Brain microvascular endothelial cell (primary cell): ENCODE measurements at places on chromosomes 3 and 15.

- DNase-seq = no peak
Observed at GRCh38 chr15:99980752-99981151, 247.5 kb upstream of the LYSMD4 start.

DNA sequence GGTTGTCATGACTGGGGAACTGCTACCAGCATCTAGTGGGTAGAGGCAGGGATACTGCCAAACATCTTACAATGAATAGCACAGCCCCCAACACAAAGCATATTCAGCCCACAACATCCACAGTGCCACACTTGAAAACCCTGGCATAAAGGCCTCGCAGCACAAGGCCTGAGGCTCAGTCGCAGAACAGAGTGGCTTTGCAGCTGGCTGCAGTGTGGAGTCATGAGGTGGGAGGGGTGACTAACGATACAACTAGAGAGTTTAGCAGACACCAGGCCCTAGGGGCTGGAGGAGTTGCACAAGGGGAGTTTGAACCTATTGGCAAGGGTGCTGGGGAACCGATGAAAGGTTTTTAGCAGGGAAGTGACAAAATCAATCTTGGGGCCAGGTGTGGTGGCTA lies 32.1 kb downstream of the GRK7 start:
- DNase-seq = no peak

GRCh38 chr3:184284696-184285095 lies 8.9 kb downstream of the ECE2 start:
- DNase-seq = peak; percentile 84

GRCh38 chr3:126118591-126118990 lies 34.7 kb upstream of the SLC41A3 start:
- DNase-seq = no peak

GRCh38 chr3:194782698-194783404 lies 97.2 kb downstream of the FAM43A start:
- peak; percentile 92 for DNase-seq

DNA sequence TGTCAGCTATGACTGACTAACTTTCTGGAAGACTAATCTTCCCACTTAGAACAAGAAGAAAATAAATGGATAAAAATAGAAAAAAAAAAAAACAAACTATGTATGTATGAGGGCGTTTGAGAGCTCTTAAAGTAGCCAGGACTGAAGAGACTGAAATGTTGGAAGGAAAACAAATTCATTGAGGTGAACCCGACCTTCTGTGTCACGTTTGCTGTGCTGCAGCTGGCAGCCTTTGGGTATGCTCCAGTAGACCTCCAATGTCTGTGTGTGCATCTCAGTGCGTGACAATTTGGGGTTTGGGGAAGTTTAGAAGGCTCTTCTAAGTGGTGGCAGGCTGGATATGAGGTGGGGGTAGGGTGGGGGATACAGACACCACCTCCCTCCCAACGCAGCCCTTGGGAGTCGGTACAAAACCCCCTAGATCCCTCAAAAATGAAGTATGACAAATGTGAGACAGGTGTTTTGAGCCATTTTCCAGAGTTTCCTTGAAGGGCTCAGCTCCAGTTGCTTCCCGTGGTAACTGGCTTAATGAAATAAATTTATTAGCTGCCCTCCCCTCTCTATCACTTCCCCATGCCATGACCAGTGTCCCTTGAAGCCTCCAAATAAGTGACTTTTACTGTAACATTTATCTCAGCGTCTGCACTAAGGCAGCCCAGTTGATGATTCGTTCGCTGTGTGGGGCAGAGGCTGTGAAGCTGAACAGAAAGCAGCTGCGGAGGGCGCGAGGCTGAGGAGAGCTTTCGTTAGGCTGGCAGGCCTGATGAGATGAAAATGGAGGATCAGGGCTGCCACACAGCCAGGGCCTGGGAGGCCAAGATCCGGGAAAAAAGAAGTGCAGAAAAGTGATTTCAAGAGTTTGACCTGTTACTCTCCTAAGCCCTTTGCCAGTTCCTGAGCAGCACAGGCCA lies 34.9 kb upstream of the GABRB3 start:
- no peak for DNase-seq

GRCh38 chr15:47762621-47763020 lies 45.3 kb downstream of the SEMA6D start:
- no peak for DNase-seq

- peak; percentile 41 for DNase-seq
Observed at GRCh38 chr15:41971089-41971894, 1.1 kb downstream of the EHD4 start.

DNA sequence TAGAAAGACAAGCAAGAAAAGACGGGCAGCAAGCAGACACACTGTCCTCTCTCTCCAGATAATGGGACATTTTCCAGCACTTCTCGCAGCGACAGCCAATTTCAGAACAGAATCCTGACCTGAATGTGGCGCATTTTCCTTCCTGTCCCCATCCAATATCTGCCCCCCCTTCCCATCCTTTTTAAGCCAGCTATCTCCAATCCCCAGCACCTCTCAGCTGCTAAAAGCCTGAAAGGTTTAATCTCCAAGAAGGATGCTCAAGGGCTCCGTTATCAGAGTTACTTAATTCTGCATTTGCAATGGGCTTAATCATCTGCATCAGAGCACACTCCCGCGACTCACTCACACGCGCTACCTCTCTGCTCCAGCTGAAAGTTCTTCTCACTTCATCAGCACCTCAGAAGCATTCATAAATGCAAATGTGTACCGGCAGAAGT lies 50.5 kb downstream of the SRGAP3 start:
- DNase-seq = no peak

DNA sequence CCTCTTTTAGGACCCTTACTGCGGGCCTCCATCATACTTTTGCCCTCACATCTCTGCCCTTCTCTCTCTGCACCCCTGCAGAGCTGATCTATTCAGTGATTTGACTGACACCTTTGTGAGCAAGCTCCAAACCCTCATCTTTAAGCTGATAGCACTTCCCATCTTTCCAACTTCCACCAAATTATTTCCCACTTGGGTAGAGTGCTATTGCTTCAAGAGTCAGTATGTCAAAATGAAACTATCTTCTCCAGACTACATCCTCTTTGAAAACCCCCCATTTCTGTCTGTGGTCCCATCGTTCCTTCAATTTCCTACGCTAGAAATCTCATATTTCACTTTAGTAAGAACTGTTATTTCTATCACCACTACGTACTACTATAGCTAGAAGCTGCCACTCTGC lies 19.7 kb downstream of the ZWILCH start:
- DNase-seq = no peak

DNA sequence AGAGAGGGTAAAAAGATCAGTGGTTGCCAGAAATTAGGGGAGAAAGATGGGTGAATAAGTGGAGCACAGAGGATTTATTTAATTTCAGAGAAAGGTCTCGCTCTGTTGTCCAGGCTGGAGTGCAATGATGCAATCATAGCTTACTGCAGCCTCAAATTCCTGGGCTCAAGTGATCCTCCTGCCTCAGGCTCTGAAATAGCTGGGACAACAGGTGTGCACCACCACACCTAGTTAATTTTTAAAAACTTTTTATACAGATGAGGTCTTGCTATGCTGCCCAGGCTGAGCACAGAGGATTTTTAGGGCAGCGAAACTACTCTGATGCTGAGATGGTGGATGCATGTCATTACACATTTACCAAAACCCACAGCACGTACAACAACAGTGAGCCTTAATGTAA lies 20.9 kb upstream of the TLE3 start:
- DNase-seq = no peak

GRCh38 chr3:189132231-189132671 lies 39.5 kb upstream of the TPRG1 start:
- DNase-seq = peak; percentile 92

DNA sequence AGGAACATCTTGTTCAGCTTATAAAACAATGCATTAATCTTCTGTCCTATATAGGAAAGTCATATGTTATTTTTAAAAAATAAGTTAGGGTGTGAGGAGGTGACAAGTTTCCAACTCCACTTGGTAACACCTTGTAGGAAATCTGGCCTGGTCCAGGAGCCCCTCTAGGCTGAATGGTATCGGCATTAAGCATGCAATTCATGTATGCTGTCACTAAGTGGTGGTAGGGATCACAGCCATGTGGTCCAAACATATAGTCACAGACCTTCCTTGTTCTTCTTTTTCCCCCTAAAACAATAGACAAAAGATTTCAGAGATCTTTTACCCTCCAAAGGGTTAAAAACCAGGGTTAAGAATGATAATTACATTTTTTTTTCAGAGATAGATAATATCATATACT lies 4.2 kb upstream of the APBA2 start:
- DNase-seq = no peak
